ENCODE measurements at places on chromosomes 6 and 20.

DNA sequence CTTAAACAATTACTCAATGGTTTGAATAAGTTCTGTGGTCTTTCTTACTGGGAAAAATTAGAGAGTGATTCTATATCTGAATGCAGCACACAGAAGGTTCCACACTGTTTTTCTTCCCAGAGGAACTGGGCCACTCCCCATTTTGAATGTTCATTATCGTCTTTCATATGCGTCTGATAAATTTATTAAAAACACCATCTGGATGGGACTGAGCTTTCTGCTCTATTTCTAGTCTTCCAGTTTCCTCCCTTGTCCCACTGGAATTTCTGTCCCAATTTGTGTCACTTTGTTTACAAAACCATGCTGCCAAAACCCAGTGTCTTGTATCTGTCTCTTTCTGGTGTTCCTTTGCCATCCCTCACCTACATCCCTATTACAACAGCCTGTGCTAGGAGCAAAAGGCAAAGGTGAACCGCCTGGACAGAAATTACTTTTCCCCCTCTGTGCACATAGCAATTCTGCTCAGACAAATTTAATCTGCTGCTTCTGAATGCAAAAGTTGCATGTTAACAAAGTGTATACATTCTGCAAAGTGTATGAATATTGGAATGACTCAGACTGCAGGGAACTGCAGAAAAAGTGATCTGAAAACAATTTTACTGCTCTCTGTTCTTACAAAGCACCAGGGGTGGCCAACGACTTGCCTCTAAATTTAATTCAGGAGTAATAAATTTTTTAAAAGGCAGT is 333.6 kb downstream of the BTBD9 start:
- no peak for DNase-seq

DNA sequence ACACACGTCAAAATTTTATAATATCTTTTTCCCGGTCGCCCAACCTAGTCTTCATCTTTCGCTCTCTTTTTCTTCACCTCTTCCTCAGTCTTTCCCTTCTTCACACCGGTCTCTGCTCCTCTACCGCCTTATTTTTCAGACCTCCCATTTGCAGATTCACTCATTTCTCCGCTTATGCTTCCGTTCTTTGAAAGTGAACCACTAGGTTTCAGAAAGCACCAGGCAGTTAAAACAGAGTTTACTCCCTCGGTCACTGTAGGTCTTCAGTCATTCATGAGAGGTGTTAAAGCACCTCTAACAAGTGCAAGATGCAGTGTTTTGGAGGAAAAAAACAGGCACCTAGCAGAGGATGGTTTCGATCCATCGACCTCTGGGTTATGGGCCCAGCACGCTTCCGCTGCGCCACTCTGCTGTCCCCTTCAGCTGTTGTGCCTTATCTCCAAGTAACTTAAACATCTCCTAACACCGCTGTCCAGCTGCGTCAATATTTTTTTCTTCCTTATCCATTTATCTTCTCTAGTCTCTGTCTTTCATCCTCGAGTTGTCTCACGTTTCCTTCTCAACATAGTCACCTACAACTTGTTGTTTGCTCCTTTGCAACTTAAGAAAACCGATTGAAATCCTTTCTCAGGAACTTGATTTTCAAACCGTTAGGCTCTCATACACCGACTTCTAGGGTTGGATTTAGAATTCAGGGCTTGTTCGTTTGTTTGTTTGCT is 119.7 kb upstream of the ZNF184 start:
- DNase-seq, result peak; percentile 43

- no peak for DNase-seq
Observed at GRCh38 chr6:167485186-167485978, 160.5 kb downstream of the TTLL2 start.

GRCh38 chr20:23628402-23629016 is 9.2 kb downstream of the CST3 start:
- DNase-seq, result no peak

DNA sequence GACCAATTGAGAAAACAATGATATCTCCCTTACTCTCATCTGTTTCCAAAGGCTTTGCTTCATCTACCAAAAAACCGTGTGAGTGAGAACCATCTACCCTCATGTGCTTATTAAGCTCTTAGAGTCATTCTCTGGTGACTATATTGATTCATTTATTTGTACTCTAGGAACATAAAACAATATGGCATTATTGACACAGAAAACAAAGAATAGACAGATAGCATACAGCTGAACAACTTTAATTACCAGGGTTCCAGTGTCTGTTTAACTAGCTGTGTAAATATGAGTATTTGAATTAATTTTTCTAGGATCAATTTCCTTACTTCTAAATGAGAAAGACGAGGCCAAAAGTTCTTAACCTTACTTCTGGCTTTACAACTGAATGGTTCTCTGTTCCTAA is 31.3 kb upstream of the HEY2 start:
- no peak for DNase-seq

All from colonic mucosa (tissue), 4 donors.